ENCODE measurements at places on chromosomes 16 and 17.

DNA sequence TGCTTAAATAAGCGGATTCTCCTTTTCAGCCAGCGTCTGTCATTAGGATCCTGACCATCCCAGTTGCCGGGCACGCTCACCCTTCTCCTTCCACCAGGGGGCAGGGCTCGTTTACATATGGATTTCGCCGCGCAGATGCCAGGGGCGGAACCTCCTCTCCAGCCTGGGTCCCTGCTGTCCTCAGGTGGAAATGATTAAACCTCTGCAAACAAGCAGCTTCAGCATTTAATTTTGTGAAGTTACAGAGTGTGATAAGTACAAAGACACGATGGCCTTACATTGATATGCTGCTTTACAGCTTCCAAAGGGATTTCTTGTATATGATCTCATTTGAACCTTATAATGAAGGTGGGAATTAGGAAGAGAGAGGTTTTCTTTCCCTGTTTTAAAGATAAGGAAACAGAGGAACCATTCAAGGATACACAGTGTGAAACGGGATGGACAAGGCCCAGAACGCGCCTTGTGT, 3.9 kb upstream of the KRT28 start:
- DNase-seq: peak; percentile 64

DNA sequence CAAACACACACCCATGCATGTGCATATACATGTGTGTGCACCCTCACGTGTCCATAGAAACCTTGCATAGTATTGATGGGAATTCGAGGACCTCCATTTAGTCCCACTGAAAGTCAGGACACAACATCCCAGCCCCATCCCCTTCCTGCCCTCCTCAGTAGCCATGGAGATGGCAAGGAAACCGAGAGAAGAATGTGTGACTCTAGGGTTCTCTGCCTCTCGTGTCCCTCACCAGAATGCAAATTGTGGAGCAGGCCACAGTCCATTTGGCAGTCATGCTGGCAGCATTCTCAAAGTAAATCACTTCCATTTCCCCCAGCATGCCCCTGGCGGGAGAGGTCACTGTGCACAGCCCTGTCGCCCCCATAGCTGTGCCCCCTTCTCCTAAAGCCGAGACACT, 141.1 kb downstream of the MSI2 start:
- DNase-seq: no peak

- peak; percentile 77 for DNase-seq
These were observed 5.8 kb upstream of the OGFOD3 start for GRCh38 chr17:82424001-82424862.

DNA sequence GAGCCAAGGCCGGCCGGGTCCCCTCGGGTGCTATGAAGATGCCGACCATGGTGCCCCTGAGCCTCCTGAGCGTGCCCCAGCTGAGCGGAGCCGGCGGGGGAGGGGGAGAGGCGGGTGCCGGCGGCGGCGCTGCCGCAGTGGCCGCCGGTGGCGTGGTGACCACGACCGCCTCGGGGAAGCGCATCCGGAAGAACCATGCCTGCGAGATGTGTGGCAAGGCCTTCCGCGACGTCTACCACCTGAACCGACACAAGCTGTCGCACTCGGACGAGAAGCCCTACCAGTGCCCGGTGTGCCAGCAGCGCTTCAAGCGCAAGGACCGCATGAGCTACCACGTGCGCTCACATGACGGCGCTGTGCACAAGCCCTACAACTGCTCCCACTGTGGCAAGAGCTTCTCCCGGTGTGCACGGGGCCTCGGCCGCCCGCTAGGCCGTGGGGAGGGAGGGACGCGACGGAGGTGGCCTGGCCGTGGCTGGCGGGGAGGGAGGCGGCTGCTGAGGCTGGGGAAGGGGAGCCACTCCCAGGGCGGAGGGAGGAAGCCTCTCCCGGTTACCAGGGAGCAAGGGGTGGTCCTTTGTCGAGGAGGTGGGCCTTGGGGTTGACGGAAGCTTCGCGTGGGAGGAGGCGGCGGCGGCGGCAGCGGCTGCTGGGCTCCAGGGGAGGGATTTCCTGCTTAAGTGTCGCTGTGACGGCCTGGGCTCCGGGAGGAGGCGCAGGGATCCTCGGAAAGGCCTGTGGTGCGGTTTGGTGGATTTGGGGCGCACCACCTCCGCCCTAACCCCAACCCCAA, 1.3 kb downstream of the MAZ start:
- peak; percentile 89 for DNase-seq

GRCh38 chr17:20896153-20896649, 146.6 kb downstream of the USP22 start:
- DNase-seq: no peak

- DNase-seq: no peak
These were observed 50.9 kb downstream of the LDHD start for GRCh38 chr16:75065521-75066149.

DNA sequence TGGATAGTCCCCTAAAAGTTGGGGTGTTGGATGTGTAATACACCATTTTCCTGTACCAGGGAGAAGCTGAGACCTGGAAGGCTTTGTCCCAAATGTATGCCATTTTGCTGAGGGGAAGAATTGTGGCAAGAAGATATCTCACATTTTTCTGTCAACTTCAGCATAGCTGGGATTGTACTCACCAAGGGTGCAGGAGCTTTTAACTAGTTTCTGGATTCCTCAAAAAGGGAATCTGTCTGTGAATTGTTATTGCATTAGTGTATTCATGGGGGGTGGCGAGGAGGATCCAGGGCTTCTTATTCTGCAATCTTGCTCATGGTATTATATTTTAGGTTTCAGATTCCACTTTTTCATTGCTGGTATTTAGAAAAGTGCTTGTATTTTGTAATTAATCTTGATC, 208.2 kb upstream of the MYOCD start:
- DNase-seq: no peak

DNA sequence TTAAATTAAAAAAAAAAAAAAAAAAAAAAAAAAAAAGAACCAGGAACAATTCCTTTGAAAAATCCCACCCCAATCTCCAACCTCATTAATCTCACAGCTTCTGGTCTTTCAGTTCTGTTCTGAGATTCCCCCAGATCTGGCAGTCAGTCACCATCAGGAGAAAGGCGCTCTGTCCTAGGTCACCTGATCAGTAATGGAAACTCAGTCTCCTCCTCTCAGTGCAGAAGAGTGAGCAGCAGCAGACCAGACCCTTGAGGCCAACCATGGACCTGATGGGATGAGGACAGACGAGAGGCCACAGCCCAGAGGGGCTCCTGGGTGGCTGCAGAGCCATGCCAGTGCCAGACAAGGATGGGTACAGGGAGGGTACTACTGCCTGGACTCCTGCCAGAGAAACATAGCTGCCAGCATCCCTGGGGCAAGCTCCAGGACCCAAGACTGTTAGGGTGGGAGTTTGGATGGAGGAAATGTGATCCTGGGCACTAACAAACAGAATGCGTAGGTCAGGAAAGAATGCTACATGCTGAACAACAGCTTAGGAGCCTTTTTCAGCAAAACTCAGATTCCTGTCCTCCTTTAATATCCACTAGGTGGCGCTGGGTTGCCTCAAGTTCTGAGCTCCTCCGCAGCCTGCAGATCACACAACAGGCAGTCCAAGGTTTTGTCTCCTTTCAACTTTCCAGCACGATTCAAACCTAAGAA, 28.7 kb downstream of the MPG start:
- DNase-seq: peak; percentile 67

DNA sequence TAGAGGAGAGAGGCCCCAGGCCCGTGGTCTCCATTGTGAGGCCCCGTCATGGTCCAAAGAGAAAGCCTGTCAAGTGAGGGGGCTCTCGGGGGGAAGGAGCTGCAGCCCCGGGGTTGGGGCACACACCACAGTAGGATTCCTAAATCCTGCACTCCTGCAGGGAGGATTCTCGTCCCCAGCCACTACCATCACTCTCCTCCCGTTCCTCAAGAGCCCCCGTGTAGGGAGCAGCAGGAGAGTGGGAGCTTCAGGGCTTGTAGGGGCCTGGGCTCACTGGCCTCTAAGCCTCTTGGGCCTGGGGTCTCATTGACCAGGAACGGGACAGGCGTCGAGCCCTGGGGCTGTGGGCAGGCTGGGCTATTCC, 821 bp downstream of the C16orf86 start:
- no peak for DNase-seq

DNA sequence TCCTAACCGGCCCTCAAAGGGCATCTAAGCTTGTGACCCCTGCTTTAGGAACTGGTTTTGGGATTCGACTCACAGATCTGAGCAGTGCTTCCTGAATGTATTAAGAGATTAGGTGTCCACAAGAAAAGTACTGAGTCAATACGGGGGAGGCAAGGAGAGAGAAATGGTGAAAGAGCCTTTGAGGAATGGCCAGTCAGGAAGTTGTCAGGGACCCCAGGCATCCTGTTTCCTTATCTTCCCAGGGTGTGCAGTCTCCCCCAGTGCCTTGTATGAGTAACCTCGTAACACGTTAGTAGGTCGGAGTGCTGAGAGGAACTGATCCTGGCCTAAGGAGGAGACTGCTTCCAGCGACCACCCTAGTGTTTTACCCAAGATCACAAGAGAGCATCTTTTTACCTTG, 16.4 kb upstream of the TMED6 start:
- no peak for DNase-seq

- DNase-seq: no peak
These were observed 49.2 kb downstream of the IRF8 start for GRCh38 chr16:85948138-85948509.

DNA sequence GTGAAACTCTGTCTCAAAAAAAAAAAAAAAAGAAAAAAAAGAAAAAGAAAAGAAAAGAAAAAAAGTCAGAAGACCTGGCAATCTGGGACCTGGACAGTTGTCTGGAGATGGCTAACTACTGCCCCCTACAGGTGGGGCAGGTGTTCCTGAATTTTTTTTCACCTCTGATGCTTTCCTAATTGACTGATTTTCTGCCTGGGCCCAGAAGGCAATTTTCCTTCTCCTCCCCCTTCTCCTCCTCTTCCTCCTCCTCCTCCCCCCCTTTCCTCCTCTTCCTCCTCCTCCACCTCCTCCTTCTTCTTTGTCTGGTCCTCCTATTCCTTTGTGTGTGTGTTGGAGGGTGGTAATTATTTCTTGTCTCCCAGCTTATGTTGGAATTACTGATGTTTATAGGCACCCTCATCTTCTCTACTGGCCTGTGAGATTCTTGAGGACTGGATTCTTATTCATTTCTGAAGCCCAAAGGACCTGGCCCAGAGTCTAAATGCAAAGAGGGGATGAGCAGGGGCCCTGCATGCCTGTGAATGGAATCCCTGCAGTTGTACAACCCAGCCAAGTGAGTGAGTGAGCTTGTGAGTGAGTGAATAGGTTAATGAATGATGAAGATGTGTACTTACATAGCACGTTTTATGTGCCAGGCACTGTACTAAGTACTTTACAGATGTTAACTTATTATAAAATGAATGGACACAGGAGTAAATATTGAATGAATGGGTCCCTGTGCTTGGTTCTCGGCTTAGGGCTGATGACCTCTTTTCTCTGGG, 26.9 kb downstream of the IRX5 start:
- DNase-seq: peak; percentile 40

GRCh38 chr17:74637265-74637664, 13.7 kb upstream of the CD300E start:
- DNase-seq: peak; percentile 54

GRCh38 chr17:3809135-3809534, 8.1 kb upstream of the ITGAE start:
- DNase-seq: no peak

DNA sequence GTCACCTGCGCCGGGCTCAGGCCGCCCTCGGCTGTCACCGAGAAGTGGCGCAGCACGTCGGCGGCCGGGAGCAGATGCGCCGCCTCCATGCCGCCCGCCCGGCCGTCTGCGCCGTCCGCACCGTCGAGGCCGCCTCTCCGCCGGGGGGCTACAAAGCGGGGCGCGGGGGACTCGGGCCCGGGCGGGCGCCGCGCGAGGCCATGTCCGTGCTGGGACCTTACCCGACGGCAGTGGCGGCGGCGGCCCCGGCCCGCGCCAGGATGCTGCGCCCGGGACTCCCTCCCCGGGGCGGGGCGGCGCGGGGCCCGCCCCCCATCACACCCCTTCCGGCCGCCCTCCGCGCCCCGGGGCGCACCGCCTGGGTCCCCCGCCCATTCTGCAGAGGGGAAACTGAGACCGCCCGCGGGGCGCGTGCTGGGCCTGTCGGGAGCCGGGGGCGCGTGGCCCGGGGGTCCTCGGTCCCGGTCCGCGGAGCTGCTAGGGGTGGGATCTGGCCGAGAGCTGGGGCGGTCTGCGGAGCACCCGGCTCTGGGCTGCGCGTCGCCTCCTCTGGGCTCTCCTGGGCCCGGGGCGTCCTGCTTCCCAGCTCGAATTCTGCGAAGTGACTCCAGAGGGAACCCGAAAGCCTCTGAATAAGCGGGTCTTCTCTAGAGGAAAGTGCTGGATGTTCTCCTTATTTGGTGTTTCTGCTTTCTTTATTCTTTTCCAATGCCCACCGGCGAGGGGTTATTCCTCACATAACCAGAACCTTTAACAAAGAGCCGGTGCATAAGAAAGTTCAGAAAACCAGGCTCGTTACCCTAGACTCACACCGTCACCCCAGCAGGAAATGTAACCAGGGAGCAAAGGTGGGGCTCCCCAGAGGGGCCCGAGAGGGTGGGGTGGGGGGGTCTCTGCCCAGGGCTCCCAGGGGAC, at the start of gene ATP2A3:
ATP2A3 (minus strand) TSS at position 235 of the 915 bp plus-strand sequence; CDS start at position 89, 146 bp downstream.
- DNase-seq: no peak

DNA sequence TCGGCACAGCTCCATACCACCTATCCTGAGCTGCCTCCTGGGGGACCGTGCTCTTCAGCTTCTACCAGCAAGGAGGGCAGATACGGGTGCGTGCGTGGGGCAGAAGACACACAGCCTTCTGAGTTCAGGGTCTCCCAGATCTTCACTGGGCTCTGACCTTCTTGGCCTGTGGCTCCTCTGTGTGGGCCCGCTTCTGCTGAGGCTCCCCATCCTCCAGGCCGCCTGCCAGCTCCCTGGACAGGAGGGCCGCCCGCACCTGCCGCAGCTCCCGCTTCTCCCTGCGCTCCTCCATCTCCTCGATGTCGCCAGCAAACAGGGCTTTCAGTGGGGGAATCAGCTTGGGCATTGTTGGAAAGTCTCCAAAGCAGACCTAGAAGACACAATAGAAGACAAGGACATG, 25.2 kb downstream of the ELAC2 start:
- DNase-seq: no peak

DNA sequence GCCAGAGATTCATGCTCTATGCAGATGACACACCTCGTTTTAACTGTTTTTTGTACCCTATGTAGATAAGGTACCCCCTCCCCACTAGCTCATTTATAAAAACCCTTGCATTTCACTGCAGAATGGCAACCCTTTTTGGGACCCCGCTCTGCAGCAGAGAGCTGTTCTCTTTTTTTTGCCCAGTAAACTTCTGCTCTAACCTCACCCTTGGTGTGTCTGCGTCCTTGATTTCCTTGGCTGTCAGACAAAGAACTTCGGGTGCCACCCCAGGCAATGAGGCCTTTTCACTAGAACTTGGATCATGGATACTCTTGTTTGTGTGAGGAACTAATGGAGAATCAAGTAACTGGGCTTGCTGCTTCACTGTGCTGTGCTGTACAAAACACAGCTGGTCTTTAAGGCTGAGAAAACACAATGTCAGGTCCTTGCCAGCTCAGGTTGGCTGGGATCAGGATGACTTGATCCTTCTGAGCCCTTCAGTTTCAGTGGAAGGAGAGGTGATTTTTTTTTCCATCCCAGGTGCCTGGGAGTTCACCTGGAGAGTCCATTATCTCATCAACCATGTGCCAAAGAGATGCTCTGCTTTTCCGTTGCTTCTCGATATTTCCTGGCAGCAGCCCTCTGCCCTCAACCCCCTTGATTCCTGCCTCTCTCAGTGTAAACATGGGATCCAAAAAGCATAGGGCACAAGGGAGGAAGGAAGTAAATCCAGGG, 133.2 kb upstream of the FAM20A start:
- DNase-seq: no peak
